ENCODE measurements at places on chromosomes 11 and 22. TPM values are rescaled to one million over a fixed set of nuclear protein-coding genes. Genes with fewer than 3 reads are reported as not detected.

DNA sequence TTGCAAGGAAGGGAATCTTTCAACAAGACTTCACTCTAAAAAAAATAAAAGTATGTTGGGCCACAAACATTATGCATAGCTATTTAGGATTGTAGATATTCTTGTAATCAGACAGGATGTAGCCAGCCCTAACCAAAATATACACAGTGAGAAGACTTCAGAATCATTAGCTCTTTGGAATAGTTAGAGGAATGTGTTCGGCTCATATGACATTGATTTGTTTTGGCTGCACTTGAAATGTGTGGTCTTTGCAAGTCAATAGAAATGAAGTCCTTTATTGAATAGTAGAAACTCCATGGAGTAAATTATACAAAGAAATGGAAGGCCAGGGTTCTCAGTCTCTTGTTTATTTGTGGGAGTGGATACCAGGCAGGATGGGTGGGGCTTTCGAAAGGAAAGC is 692.1 kb downstream of the NTM start:
- no peak for DNase-seq
- no peaks in the 10 kb centered on the region for H3K4me1 ChIP-seq
- no peak overlapping the region for H3K4me3 ChIP-seq
- no peak overlapping the region for H3K27ac ChIP-seq

Gene IRAG1
- total RNA-seq = 5.8 TPM

DNA sequence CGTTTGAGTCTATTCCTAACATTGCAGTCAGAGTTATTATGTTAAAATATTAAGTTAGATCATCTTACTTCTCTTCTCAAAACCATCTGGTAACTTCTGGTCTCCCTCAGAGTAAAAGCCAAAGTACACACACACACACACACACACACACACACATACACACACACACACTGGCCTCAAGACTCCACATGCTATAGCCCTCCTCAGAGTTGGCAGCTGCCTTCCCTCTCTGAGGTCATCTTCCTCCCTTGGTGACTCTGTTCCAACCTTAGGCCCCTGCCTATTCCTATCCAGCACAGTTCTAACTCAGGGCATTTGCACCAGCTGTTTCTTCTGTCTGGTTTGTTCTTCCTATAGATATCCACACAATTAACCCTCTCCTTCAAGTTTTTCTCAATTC is 272.0 kb upstream of the SESN3 start:
- no peaks in the 10 kb centered on the region for H3K27me3 ChIP-seq
- peak; percentile 31 for DNase-seq
- H3K4me1 ChIP-seq = peaks cover 5% of the 10 kb centered on the region
- H3K4me3 ChIP-seq = no peak overlapping the region
- peak overlapping the region; percentile 20 for H3K27ac ChIP-seq

DNA sequence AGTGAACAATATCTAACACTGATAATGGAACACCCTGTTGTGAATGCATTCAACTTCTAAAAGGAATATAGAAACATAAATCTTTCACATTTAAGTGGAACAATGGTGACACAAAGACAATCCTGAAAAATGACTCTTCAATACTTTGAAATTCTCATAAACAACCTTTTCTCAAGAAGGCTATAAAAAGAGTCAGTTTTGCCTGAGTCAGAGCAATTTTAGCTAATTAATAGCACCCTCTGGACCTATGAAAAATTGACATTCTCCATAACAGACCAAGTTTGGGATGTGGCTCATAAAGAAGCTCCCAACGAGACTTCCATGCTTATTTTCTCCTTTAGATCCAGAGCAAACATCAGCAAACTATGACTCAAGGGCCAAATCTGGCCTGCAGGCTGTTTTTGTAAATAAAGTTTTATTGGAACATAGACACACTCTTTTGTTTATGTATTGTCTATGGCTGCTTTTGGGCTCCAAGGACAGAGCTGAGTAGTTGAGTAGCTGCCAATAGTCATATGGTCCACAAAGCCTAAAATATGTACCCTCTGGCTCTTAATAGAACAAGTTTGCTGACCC is 108.0 kb downstream of the MAML2 start:
- DNase-seq = no peak
- H3K4me1 ChIP-seq = peaks cover 5% of the 10 kb centered on the region
- H3K36me3 ChIP-seq = no peaks in the 10 kb centered on the region
- no peaks in the 10 kb centered on the region for H3K27me3 ChIP-seq

GRCh38 chr11:24145411-24145810 is 351.4 kb upstream of the LUZP2 start:
- H3K4me1 ChIP-seq = no peaks in the 10 kb centered on the region
- no peaks in the 10 kb centered on the region for H3K36me3 ChIP-seq
- no peaks in the 10 kb centered on the region for H3K27me3 ChIP-seq
- H3K4me3 ChIP-seq = no peak overlapping the region
- no peak for DNase-seq
- H3K27ac ChIP-seq = no peak overlapping the region

DNA sequence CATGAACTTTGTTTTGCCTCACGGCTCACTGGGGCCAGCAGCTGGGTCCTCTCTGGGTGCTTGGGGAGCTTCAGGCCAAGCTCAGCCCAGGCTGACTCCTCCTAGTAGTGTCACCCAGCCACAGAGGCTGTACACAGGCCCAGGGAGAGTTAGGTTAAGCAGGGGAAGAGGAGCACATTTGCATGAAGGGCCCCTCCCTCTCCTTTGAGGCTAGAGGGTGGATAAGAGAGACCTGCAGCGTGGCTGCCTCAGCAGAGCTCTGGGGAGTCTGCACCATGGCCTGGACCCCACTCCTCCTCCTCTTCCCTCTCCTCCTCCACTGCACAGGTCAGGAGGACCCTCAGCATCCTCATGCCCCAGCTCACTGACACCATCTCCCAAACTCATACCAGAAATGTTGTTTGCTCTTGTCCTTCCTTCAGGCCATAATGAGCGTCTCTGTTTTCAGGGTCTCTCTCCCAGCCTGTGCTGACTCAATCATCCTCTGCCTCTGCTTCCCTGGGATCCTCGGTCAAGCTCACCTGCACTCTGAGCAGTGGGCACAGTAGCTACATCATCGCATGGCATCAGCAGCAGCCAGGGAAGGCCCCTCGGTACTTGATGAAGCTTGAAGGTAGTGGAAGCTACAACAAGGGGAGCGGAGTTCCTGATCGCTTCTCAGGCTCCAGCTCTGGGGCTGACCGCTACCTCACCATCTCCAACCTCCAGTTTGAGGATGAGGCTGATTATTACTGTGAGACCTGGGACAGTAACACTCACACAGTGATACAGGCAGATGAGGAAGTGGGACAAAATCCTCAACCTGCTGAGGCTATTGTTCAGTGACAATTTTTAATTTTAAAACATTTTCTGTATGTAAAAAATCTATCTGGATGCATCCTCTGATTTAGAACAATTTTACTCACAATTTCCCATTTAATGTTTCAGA is 82.4 kb upstream of the VPREB1 start:
- no peaks in the 10 kb centered on the region for H3K36me3 ChIP-seq
- DNase-seq = no peak
- no peaks in the 10 kb centered on the region for H3K27me3 ChIP-seq
- no peak overlapping the region for H3K4me3 ChIP-seq

GRCh38 chr11:69303427-69303826 is 9.5 kb downstream of the MYEOV start:
- no peaks in the 10 kb centered on the region for H3K27me3 ChIP-seq
- H3K27ac ChIP-seq = no peak overlapping the region
- H3K4me1 ChIP-seq = no peaks in the 10 kb centered on the region
- no peak overlapping the region for H3K4me3 ChIP-seq
- no peaks in the 10 kb centered on the region for H3K36me3 ChIP-seq

- H3K36me3 ChIP-seq = no peaks in the 10 kb centered on the region
- H3K4me3 ChIP-seq = no peak overlapping the region
- H3K27me3 ChIP-seq = no peaks in the 10 kb centered on the region
- no peak for DNase-seq
- H3K4me1 ChIP-seq = no peaks in the 10 kb centered on the region
These were observed 6.2 kb downstream of the GP1BB start for GRCh38 chr22:19729507-19729906.

- H3K4me1 ChIP-seq = no peaks in the 10 kb centered on the region
- no peak overlapping the region for H3K27ac ChIP-seq
- H3K27me3 ChIP-seq = no peaks in the 10 kb centered on the region
- no peak for DNase-seq
These were observed 17.6 kb upstream of the SEPTIN5 start for GRCh38 chr22:19696504-19697276.

DNA sequence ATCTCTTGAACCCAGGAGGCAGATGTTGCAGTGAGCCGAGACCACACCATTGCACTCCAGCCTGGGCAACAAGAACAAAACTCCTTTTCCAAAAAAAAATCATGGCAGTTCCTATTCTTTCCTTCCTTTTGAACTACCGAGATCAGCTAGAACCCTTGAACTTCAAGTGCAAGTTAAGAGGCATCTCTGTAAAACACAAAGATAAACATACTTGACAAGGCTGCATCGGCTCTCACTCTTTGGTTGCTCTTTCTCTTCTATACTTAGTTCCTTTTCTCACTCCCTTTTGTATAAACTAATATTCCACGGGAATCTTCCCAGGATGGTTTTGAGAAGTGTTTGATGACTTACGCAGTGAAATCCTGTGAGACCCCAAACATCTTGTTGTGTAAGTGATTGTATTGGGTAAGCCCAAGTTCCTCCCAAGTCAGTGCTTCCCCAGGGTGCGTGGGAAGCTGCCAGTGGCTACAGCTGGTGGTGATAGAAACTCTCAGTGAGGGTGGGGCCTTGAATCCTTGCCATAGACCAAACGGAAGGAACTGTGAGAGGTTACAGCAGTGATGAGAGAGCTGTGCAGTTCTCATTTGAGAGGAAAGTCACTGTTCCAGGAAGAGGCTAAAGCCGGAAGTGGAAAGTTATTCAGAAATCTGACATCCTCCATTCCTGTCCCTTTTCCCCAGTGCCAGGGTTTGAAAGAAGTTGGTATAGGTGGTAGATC is 24.1 kb upstream of the CDC42EP2 start:
- no peak overlapping the region for H3K4me3 ChIP-seq
- H3K4me1 ChIP-seq = peaks cover 34% of the 10 kb centered on the region
- H3K27me3 ChIP-seq = no peaks in the 10 kb centered on the region
- peak; percentile 92 for DNase-seq

Gene P2RY2
- 1.4 TPM for total RNA-seq

GRCh38 chr22:46777609-46777970 is 15.1 kb downstream of the TBC1D22A start:
- no peaks in the 10 kb centered on the region for H3K36me3 ChIP-seq
- no peak for DNase-seq
- no peaks in the 10 kb centered on the region for H3K27me3 ChIP-seq

GRCh38 chr22:44430716-44431115 is 67.3 kb downstream of the RTL6 start:
- no peak for DNase-seq
- H3K36me3 ChIP-seq = no peaks in the 10 kb centered on the region
- H3K4me1 ChIP-seq = no peaks in the 10 kb centered on the region
- no peak overlapping the region for H3K27ac ChIP-seq
- no peak overlapping the region for H3K4me3 ChIP-seq

Gene TOM1
- total RNA-seq = 41.9 TPM

Gene PIWIL4
- total RNA-seq = 4.0 TPM

DNA sequence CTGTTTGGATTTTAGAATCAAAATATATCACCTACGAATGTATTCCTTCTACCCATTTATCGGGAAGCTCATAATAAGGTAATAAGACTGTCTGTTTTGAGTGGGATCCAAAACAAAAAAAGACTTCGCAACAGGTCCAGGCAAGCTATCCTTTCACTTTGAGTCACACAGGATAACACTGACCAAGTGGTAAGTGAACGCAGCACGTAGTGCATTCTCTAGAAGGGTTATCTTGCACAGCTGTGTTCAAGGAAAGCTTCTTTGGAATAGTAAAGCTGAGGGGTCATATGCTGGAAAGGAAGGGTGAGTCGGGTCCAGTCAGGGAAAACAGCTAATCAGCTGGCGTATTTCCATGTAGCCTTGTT is 22.3 kb upstream of the NRGN start:
- no peak overlapping the region for H3K27ac ChIP-seq
- DNase-seq = no peak
- no peaks in the 10 kb centered on the region for H3K4me1 ChIP-seq
- no peaks in the 10 kb centered on the region for H3K36me3 ChIP-seq
- no peaks in the 10 kb centered on the region for H3K27me3 ChIP-seq

DNA sequence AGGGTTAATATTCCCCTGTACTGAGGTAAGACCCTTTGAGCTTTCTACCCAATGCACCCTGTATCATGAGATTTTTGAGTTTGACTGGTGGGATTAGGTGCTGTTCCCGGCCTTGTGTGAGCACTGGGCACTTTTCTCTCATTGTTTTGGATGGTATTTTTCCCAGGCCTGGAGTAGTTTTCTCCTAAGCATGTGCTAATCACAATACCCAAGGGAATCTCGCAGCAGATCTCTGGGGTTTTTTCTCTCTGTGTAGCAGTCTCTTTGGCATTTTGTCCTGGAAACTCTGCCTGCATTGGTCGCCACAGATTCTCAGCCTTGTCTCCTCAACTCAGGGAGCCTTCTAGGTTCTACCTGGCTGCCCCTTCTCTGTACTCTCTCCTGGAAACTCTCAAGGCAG is 19.9 kb downstream of the IGHMBP2 start:
- H3K4me1 ChIP-seq = no peaks in the 10 kb centered on the region
- no peaks in the 10 kb centered on the region for H3K27me3 ChIP-seq
- DNase-seq = no peak
- no peak overlapping the region for H3K27ac ChIP-seq
- no peak overlapping the region for H3K4me3 ChIP-seq

Gene EHBP1L1
- total RNA-seq = 46.8 TPM

DNA sequence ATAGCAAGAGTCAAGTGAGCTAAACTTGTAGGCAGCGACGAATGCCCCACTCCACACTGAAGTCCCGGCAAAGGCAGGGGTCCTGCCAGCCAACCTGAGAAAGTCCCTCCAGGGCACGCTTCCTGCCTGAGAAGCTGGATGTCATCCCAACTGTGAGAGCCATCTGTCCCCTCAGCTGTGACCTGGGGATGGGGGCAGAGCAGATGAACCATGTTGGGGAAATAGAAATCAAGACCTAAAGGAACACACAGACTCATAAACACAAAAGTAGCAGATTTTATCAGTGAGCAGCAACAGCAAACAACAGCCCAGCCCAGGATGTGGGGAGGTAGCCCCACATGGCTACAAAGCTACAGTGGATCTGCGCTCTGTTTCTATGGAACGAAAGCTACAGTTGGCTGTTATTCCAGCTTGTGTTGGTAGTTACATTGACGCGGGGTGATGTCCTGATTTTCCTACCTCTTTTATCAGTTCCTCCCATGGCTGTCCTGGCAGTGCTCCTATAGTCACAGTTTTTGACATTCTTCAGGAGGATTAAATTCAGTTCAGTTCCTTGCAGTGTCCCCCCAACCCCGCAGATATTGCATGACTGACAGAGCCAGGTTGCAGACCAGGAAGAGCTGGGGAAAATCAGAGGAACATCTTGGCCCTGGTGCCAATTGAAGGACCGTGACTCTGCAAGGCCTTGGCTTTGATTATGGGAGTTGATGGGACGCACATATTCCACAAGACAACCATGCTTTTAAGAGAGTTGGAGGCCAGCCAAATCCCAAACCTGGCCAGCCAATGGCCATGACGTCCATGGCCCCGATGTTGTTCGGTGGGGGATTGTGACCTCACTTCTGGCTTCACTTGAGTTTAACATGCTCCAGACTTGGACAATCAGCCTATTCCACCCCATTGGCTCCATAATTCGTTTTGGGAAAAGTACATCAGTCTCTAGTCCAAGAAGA is 14.6 kb downstream of the MRGPRD start:
- H3K4me1 ChIP-seq = no peaks in the 10 kb centered on the region
- no peak for DNase-seq
- no peak overlapping the region for H3K4me3 ChIP-seq
- H3K27ac ChIP-seq = no peak overlapping the region
- H3K36me3 ChIP-seq = no peaks in the 10 kb centered on the region

Gene HBE1
- 0.61 TPM for total RNA-seq
